Activated CD4-positive, alpha-beta T cell treated with anti-CD3 and anti-CD28 coated beads for 48 hours (primary cell): ENCODE measurements at places on chromosomes 3 and 15.

GRCh38 chr15:71677766-71678165 lies 132.6 kb upstream of the NR2E3 start:
- DNase-seq = no peak

DNA sequence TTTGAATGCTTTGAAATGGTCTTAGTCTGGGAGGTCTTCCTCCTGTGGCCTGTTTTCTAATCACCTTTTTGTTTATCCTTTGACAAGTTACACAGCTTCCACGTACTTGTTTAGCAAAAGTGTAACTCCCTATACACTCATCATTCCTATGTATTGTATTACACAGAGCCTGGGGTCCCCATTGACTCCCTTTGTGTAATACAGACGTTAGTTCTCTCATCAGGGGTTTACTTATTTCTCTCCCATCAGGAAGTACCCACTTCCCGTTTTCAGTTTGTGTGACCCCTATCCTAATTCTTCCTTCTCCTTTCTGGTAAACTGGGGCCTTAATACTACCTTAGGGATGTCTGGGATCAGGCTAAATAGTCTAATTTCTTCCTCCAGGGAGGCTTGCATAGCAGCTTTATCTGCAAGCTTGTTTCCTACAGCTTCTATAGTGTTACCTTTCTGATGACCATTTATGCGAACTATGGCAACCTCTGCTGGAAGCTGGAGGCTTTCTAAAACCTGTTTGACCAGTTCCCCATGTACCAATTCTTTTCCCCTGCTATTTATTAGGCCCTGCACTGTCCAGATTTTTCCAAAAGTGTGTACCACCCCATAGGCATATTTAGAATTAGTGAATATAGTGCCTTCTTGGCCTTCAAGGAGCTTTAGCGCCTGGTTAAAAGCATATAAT lies 22.4 kb downstream of the ARL8B start:
- DNase-seq = no peak

- no peak for DNase-seq
These were observed 199.5 kb upstream of the TBL1XR1 start for GRCh38 chr3:177396733-177397132.

- DNase-seq = no peak
These were observed 200.5 kb downstream of the ITPR1 start for GRCh38 chr3:4693620-4694019.

DNA sequence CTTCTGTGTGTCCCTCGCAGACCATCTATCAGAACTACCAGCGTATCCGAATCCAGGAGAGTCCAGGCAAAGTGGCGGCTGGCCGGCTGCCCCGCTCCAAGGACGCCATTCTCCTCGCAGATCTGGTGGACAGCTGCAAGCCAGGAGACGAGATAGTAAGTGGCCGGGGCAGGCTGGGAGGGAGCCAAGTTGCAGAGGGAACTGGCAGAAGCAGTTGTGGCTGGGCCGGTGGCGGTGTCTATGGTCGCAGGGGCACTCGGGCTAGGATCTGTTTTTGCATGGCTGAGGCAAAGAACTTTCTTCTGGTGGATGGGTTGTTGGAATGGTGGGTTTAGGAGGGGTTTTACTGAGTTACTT lies 10.1 kb downstream of the MCM2 start:
- DNase-seq = no peak

DNA sequence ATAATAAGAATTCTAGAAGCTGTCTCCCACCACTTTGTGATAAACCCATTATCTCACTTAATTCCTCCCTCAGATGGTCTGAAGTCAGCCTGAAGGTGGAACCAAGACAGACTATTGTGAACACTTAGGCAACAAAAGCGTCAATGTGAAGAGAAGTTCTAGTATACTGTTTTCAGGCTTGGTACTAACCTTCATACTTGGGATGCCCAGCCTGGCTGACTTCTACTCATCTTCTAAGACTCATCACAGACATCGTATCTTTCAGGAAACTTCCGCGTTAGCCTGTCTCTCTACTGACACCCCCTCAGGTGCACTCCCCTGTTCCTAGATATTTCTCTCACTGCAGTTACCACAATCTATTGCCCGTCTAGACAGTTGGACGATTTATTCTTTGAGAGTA lies 201.2 kb downstream of the SATB1 start:
- DNase-seq = no peak

GRCh38 chr3:13145826-13146642 lies 72.8 kb upstream of the IQSEC1 start:
- no peak for DNase-seq

DNA sequence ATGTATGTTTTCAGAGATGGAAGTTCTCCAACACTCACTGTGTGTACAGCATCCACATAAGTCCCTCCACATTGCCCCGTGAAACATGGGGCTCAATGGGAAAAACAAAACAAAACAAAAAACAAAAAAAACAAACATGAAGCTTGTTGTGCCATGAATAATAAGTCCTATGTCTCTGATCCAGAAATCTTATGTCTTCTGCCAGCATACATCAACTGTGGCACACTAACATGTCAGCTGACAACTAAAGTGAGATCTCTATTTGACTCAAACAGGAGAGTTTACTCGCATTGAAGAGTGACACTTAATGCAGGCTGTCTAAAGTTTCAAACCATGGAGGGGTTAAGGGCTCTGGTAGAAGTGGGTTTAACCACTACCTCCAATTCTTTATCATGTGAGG lies 180.2 kb upstream of the ROBO1 start:
- DNase-seq = no peak

- peak; percentile 54 for DNase-seq
These were observed 45.2 kb downstream of the GASK1A start for GRCh38 chr3:43024181-43024885.

GRCh38 chr3:94413336-94414108 lies 350.7 kb downstream of the NSUN3 start:
- DNase-seq = no peak

- no peak for DNase-seq
These were observed 212.2 kb upstream of the GPR149 start for GRCh38 chr3:154642145-154642544.

GRCh38 chr3:152298393-152299248 lies 29.9 kb downstream of the MBNL1 start:
- DNase-seq = peak; percentile 69

- DNase-seq = no peak
These were observed 13.8 kb downstream of the MEIS2 start for GRCh38 chr15:37086521-37086920.

DNA sequence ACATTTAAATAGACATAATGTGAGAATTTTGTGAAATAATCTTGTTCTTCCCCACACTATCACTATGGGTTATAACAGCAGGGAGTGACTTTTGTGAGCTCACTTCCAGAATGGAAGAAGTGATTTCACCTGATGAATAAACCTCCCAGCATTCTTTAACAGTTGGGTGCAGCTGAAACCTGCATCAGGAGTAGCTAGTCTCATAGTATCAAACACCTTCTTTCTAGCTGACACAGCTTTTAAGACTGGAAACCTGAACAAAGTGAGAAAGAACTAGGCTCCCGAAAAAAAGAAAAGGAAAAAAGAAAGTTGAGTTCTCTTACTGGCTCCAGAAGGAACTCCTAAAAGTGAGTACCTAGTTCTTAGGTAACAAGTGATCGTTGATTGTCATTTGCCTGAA lies 61.1 kb upstream of the UNC13C start:
- no peak for DNase-seq

DNA sequence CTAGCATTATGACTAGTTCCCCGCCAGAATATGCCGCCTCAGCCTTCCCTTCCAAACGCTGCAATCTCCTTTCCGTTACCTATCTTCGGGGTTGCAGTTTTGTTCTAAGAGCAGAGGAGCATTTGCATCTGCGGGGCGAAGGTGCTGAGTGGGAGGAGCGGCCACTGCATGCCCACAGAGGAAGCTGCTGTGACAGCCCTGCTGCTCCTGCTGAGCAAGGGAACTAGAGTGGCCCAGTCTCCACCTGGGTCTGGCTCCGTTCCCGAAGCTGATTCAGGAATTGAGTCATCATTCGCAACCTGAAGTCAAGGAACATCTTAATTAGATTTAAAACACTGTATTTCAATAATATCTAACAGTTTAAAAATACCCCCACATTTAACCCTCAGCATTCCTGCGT lies 98.2 kb upstream of the TJP1 start:
- no peak for DNase-seq

- DNase-seq = no peak
These were observed 28.4 kb downstream of the CRTC3 start for GRCh38 chr15:90558171-90558573.

DNA sequence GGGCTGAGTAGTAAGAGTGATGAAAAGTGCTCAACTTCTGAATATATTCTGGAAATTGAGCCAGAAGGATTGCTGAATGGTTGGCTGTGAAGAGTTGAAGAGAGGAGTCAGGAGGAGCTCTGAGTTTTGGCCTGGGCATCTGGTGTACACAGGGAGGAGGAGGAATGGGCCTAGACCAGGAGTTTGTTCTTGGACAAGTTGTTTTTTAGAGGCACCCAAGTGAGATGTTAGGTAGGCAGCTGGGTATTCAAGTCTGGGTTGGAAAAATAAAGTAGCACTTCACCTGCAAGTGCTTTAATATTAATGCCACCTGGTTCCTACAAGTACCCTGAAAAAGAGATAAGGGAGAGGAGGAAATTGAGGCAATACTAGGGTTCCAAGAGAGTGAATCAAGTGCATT lies 14.7 kb downstream of the BSN start:
- DNase-seq = no peak

DNA sequence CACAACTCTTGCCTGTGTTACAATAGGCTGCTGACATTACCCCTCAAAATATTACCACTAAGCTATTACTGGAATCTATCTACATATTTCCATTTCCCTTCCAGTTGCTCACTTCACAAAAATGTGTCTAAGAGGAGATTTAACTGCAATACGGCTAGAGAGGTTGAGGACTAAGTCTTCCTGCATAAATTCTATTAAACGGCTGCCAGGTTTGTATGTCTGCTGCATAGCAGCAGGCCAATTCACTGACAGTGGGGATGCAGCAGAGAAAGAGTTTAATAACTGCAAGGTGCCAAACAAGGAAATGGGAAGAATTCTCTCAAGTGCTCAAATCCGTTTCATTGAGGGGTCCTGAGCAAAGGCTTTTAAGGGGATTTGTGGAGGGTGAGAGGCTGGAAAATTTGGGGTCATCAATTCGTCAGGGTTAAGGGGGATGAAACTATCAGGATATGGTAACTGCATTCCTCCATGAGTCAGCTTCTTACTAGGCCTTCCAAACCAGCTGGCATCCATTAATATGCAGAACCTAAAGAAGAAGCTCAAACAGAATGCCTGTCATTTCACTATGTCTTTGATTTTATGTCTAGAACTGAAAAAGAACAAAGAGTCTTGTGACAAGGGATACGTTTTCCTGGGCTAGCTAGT lies 675.6 kb downstream of the TBL1XR1 start:
- no peak for DNase-seq

- DNase-seq = peak; percentile 73
These were observed 18.0 kb upstream of the RYR3 start for GRCh38 chr15:33292717-33293307.

GRCh38 chr15:88839146-88839545 lies 35.9 kb downstream of the ACAN start:
- no peak for DNase-seq

GRCh38 chr3:119669906-119670570 lies 7.2 kb downstream of the COX17 start:
- no peak for DNase-seq

GRCh38 chr3:178203650-178204049 lies 332.6 kb upstream of the KCNMB2 start:
- no peak for DNase-seq

DNA sequence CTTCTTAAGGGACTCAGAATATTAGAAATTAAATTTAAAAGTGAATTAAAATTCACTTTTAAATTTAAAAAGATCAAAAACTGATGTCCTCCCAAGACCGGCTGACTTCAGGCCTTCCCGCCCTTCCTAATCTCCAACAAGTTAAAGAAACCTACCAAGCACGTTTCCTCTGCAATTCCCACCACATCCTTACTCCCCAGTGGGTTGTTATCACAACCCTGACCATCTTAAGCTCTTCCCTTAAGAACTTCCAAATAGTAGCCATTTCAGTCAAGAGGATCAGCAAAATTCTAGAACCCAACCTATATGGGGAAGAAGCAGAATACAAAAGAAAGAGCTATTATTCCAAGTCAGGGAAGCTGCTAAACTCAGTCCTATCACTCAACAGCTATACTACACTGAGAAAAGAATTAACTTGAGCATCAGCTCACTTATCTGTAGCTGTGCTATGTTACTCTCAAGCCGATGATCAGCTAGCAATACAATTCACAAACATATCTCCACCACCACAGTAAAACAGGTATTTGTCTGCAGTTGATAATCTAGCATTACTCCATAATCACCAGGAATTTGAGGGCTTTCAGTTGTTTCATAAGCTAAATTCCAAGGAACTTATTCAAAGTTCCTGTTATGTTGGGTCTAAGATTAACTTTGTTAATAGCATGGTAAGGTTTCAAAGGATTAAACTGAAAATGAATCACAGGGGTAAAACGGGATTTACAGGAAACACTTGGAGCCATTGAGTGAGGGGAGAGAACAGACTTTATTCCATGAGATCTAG lies 14.3 kb downstream of the ABCC5 start:
- no peak for DNase-seq

- DNase-seq = no peak
These were observed 629.1 kb downstream of the MECOM start for GRCh38 chr3:169034401-169034800.

DNA sequence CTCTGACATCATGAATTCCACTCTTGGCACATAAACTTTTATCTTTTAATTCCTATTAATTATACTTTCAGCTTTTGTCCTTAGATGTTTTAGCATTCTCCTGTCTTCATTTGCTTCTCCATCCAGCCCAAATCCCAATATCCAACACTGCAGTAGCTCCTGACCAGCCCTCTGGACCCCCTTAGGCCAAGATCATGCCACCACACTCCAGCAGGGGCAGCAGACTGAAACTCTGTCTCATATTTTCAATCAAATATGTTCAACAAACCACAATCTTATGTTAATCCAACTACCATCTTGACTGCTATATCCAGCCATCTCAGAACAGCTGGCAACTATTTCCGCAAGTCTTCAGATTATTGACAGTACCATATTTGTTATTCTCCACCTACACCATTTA lies 315.8 kb upstream of the ROBO2 start:
- no peak for DNase-seq

GRCh38 chr3:16430717-16431630 lies 82.5 kb downstream of the RFTN1 start:
- no peak for DNase-seq

DNA sequence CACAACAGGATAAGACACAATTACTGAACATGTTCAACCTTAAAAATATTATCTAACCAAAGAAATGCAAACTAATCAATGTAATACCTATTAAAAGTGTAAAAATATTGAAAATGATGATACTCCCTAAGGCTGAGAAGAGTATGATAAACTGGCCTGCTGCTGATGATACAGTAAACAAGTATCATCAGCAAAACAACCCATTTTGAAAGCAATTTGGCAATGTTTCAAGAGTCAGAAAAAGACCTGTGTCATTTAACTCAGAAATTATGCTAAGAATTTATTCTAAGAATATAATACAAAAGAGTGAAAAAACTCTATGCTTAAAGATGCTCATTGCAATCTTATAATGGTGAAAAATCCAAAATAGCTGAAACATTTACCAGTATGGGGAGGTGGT lies 22.1 kb downstream of the CCDC191 start:
- DNase-seq = no peak

GRCh38 chr15:57552678-57553334 lies 38.9 kb upstream of the MYZAP start:
- no peak for DNase-seq
